ENCODE measurements at places on chromosomes 7 and 10. TPM values are rescaled to one million over a fixed set of nuclear protein-coding genes. Genes with fewer than 3 reads are reported as not detected.

CUZD1 gene
- total RNA-seq, result 1.4 TPM

LRWD1 gene
- total RNA-seq, result 29.2 TPM

ZFYVE27 gene
- 22.9 TPM for total RNA-seq

KNDC1 gene
- total RNA-seq, result 1.4 TPM

TSPAN15 gene
- 103 TPM for total RNA-seq

SEMA4G gene
- total RNA-seq, result 8.4 TPM

NPSR1 gene
- not detected for total RNA-seq

ZNF316 gene
- total RNA-seq, result 12.2 TPM

LIPF gene
- total RNA-seq, result not detected

DNTT gene
- total RNA-seq, result not detected

PRR15 gene
- total RNA-seq, result 4.0 TPM

GPNMB gene
- 3.6 TPM for total RNA-seq

SGCE gene
- 53.3 TPM for total RNA-seq

OR2A2 gene
- total RNA-seq, result not detected

SYT15B gene
- total RNA-seq, result 2.5 TPM

TMEM270 gene
- total RNA-seq, result 0.13 TPM

OR2A1 gene
- total RNA-seq, result not detected

Data from A549 treated with Hydrocortisone at 1 μM for 4 hours (cell line).